ENCODE measurements at places on chromosomes 4 and X.

DNA sequence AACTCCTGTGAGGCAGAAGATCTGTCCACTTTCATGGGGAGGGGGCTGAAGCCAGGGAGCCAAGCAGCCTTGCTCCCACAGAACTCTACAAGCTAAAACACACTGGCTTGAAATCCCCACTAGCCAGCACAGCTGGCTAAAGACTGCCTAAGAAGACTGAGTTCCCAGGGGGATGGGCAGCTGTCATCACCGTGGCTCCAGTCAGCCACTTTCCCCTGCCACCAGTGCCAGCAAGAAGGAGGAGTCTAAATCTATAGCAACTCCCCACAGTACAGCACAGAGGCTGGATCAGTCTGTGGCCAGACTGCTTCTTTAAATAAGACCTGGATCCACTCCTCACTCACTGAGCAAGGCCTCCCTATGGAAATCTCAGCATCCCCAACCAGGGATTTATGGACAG, 308.6 kb downstream of the FAM47B start:
- no peak for DNase-seq

GRCh38 chr4:188107931-188108843, 1.2 kb downstream of the TRIML2 start:
- no peak for DNase-seq

DNA sequence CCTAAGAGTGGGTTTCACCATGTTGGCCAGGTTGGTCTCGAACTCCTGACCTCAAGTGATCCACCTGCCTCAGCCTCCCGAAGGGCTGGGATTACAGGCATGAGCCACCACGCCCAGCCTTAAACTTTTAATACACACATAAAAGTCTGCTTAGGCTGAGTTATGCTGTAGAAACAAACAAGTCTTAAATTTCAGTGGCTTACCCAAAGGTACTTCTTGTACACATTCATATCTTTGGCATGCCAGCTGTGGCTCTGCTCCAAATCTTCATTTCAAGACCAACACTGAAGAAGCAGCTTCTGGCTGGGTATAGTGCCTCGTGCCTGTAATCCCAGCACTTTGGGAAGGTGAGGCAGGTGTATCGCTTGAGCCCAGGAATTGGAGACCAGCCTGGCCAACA, 80.3 kb downstream of the PPEF2 start:
- no peak for DNase-seq

DNA sequence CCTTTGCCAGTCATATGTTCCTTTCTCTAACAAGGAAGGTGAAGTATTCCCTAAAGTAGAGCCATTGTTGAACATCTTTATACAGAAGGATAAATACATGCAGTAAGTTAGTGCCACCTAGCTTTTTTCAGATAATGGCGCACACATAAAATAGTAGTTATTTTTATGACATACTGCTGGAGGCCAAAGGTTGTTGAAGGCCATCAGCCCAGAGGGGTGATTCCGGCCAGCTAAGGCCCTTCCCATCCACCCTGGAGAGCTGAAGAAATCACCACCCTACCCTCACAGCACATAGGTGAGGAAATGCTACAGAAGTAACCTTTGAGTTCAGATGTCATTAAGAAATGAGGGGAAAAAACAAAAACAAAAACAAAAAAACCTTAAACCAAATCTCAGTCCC, 102.2 kb upstream of the MAP3K15 start:
- no peak for DNase-seq

DNA sequence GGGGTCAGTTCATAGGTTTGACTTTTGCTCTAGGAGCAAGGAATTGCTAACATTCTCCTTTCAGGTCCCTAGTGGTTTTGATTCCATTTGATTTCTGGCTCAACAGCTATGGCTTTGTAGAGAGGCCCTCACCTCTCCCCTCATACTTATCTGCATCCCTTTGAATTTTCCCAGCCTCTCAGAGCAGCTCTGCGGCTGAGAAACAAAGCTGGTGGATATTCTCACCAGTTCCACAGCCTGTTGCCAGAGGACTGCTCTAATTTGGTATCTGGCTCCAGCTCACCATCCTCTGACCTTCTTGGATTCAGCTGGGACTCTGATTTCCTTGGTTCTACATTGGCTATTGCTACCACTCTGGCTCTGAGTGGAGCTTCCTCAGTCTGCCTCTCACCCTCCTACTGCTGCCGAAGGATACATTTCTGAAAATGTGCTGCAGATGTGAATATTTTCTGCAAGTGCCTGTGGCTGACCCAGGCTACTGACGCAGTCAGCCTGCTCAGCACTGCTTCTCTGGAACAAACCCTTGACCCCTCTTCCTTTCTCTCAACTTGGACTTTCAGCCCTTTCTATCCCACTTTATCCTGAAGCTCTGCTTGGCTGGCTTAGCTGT, 110.9 kb upstream of the ENPEP start:
- DNase-seq = no peak

- DNase-seq = no peak
Measured at GRCh38 chr4:29560452-29560851, 1159.7 kb upstream of the PCDH7 start.

- DNase-seq = no peak
Measured at GRCh38 chr4:73258436-73258685, 237 bp downstream of the ANKRD17 start.

- no peak for DNase-seq
Measured at GRCh38 chrX:10103023-10103422, 53.8 kb upstream of the CLCN4 start.

DNA sequence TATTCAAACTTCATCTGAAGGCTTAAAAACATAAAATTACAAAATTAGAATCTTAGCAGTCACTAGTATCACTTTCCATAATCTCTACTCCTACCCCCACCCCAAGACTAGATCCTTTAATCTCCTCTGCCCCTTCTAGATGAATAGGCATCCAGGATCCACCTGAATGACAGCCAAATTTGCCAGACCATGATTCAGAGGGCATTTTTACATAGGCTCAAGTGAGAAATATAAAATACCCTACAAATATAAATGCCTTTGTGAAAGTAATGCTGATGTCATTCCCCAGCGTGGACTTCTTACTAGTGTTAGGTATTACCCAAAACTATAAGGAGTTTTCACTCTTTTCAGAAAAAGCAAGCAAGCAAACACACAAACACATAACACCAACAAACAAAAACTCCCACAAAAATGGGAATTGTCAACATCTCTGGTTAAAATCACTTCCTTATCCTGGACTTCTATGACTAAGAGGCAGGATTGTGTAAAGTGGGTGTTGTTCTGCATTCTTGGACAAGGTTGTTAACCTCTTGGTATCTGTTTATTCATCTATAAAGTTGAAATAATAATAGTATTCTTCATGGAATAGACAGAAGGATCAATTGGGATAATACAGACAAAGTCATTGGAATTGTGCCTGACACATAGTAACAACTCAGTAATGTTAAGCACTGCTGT, 51.3 kb upstream of the TMPRSS11F start:
- no peak for DNase-seq

GRCh38 chr4:67401902-67402301, 143.4 kb downstream of the CENPC start:
- DNase-seq = no peak

- DNase-seq = no peak
Measured at GRCh38 chr4:137299281-137299680, 233.0 kb downstream of the PCDH18 start.

GRCh38 chr4:2084316-2084715, 25.2 kb downstream of the NAT8L start:
- no peak for DNase-seq

DNA sequence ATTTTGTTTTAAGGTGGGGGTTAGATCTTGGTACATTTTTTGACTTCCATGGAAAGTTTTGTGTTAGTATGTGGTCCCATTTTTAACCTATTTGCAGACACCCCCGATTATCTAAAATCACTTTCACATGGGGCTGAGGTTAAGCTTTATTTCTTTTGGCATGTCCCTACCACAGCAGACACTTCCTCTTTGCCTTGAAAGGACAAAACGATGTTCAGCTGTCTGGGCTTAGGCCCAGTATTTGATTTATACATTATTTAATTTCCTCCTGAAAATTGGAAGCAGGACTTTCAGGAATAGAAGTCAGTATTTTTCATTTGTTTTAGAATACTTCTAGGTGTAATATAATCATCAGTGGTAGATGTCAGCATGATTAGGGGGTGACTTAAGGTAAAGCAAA, 112.4 kb upstream of the SPRY1 start:
- DNase-seq = no peak

DNA sequence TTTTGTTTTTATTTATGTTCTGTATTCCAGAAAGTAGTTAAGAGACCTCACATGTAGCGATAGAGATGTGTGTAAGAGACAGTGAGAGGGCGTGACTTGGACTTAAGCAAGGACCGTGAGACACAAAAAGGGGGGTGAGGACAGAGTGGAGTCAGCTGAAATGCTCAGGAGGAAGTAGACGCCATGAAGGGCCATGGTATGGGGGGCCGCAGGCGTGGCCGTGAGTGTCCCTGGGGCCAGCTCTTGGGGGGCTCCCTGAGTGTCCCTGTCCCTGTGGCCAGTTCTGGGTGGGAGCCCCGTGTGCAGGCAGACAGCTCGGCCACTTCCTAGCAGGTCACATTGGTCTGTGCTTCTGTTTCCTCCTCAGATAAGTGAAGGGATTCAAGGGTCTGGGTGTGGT, 23.0 kb upstream of the MSANTD1 start:
- DNase-seq = no peak

- DNase-seq = no peak
Measured at GRCh38 chr4:153585026-153585425, 99.1 kb upstream of the TLR2 start.

- no peak for DNase-seq
Measured at GRCh38 chr4:94757192-94758140, at the start of gene BMPR1B. Gene BMPR1B (plus strand): TSS chr4:94757955. CDS start chr4:95104425, 346,470 bp downstream.

DNA sequence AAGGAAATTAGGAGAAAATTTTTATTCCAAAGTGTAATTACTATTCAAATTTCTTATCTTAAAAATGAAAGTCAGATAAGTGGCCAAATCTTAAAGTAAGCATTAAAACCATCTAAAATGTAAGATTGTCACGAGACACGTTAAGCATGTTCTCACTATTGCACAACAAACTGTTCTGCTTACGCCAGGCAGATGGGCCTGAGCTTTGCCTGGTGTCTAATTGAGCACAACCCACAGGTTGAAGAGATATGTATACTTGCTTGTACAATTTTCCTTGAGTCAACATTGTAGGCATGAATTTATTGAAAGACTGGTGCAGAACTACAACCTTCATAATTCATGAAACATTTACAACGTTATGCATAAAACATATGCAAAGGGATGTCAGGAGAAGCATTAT, 3.9 kb downstream of the RNF128 start:
- peak; percentile 29 for DNase-seq

GRCh38 chrX:77014377-77015372, 432.5 kb upstream of the FGF16 start:
- peak; percentile 23 for DNase-seq
